GF-D8 (cell line): ENCODE measurements at places on chromosomes 2 and 18.

- no peak for DNase-seq
Observed at GRCh38 chr18:35478520-35479435, 19.0 kb downstream of the INO80C start.

DNA sequence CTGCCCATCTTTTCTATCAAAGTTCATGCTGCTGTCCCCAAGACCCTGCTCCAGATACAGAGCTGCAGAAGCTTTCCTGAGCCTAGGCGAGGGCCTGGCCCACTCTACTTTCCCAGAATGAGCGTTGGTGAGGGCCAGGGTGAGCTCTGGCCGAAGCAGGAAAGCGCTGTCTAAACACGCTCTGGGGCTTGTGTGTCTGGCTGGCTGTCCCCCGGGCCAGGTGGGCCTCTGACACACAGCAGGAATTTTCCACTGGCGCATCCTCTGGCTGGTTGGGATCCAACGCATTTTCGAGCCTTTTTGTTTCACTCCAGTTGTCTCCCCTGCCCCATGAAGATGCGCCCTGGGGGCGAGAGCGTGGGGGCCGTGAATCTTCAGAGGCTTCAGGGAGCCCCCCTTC is 17.8 kb upstream of the KCNK3 start:
- DNase-seq: no peak

DNA sequence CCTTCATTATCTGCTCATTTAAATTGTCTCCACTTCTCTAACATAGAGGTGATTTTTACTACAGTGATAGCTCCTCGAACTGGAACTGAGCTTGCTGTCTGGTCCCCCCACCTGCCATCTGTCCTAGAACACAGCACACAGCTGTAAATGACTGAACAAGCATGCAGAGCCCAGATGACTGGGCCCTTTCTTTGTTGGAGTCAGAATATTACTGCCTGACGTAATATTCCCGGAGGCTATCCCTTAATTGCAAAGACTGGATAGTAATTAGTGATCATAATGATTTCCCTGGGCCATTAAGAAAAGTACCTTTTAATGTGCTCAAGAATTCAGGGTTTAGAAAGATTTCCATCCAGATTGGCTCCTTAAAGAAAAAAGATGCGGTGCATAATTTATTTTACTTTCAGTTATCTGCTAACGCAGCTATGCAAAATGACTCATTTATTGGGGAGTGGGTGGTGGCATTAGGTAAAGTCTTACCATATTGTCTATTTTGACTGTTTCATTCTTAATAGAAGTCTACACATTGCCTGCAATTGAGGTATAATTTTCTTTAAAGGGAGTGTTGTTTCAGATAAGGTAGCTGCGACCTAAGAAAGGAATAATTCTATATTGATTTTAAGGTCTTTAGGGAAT is 84.4 kb downstream of the MAP4K4 start:
- DNase-seq: no peak

DNA sequence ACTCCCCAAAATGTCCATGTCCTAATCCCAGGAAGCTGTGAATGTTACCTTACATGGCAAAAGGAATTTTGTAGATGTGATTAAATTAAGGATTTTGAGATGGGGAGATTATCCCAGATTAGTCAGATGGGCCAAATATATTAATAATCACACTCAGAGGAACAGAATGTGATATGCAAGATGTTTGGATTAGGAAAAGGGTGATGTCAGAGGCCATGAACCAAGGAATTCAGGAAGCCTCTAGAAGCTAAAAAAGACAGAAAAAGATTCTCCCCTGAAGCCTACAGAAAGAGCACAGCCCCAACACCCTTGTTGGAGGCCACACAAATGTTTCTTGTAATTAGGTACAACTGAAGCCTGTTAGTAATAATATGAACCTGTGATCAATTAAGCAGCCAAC is 13.1 kb downstream of the TMEM131 start:
- DNase-seq: no peak

DNA sequence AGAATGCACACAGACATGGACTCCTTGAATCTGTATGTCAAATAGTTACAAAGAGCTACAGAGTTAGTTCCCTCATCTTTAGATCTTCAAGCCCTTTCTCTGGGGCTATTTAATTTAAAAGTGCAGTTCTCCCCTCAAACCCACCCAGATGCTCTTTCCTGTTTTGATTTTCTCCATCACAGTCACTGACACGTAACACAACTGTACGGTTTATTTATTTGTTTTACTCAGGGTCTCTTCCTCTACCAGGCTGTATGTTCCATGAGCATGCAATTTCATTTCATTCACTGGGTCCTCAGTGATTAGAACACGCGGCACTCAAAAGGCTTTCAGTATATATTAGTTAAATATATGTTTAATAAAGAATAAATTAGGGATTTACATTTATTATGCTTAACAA is 94.7 kb downstream of the DOCK10 start:
- DNase-seq: no peak

GRCh38 chr2:56299171-56299691 is 115.4 kb downstream of the CCDC85A start:
- no peak for DNase-seq

- DNase-seq: no peak
Observed at GRCh38 chr2:219081096-219081495, 20.4 kb upstream of the IHH start.

- peak; percentile 24 for DNase-seq
Observed at GRCh38 chr18:9951022-9951859, 37.4 kb downstream of the VAPA start.

DNA sequence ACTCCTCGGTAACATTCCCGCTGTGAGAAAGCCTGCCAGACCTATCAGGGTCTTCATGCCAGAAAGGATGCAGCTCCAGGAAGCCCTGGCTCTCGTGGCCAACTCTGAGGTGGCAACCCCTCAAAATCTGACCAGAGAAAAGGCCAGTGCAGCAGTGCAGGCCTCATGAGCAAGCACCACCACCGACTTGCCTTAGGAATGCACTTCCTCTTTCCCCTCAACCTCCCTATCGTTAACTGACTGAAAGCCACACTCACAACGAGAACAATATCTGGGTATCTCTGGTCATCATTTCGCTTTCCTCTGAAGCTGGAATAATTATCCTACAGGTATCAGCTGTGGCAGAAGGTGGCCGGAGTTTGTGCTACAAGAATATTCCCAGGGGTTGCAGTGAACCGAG is 101.4 kb upstream of the POU3F3 start:
- DNase-seq: no peak

GRCh38 chr2:35871672-35872071 is 483.9 kb upstream of the CRIM1 start:
- DNase-seq: no peak

GRCh38 chr18:9608728-9609127 is 5.6 kb downstream of the PPP4R1 start:
- DNase-seq: no peak

GRCh38 chr2:64283641-64284361 is 139.6 kb upstream of the PELI1 start:
- DNase-seq: no peak

DNA sequence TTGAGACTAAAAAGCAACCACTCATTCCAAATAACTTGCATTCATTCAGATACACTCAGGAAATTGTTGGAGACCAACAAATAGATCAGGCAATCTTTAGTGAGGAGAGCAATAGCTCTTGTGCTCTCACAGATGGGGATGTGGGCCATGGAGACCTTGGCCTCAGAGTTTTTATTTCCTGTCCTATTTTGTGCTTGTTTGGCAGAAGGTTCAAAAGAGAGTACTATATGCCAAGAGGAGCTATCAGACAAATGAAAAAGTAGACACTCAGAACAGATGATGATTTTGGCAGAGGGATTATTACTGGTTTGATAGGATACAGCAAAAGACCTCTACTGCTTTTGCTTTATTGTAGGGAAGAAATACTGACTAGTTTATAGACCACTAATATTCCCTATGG is 230.2 kb downstream of the KCNE4 start:
- DNase-seq: no peak

DNA sequence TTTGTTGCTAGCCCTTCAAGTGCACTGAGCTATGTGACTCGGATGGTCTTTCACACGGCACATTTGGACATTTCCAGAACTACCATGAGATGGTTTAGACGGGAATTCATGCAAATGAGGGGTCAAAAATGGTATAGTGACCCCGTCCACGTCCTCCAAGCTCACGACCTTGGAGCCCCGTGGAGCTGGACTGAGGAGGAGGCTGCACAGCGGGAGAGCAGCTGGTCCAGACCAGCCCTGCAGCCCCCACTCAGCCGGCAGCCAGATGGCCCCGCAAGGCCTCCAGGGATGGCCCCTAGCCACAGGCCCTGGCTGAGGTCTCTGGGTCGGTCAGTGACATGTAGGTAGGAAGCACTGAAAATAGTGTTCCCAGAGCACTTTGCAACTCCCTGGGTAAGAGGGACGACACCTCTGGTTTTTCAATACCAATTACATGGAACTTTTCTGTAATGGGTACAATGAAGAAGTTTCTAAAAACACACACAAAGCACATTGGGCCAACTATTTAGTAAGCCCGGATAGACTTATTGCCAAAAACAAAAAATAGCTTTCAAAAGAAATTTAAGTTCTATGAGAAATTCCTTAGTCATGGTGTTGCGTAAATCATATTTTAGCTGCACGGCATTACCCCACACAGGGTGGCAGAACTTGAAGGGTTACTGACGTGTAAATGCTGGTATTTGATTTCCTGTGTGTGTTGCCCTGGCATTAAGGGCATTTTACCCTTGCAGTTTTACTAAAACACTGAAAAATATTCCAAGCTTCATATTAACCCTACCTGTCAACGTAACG is 88.8 kb downstream of the EPAS1 start:
- DNase-seq: no peak

DNA sequence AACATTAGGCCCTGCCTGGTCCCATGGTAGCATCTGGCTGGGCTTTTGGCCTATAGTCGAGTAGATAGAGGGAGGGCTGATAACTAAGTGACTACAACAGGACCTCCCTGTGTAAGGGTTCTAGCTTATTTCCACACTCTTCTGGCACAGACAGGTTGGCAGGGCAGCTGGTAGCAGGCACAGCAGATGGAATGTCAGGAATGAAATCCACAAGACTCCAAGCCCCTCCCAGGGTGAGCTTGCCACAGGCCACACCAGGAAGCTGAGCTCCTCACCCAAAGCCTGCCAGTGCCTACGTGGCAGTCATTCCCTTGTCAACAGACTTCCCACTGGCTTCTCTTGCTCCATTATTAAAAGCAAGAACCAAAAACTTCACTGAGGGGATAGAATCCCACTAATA is 20.7 kb upstream of the C1QL2 start:
- DNase-seq: no peak

- DNase-seq: no peak
Observed at GRCh38 chr2:37472959-37473358, 128.5 kb downstream of the QPCT start.

- DNase-seq: no peak
Observed at GRCh38 chr2:140091926-140092325, 1311.7 kb upstream of the NXPH2 start.

GRCh38 chr2:28821295-28821958 is 10.8 kb downstream of the SPDYA start:
- DNase-seq: peak; percentile 34

DNA sequence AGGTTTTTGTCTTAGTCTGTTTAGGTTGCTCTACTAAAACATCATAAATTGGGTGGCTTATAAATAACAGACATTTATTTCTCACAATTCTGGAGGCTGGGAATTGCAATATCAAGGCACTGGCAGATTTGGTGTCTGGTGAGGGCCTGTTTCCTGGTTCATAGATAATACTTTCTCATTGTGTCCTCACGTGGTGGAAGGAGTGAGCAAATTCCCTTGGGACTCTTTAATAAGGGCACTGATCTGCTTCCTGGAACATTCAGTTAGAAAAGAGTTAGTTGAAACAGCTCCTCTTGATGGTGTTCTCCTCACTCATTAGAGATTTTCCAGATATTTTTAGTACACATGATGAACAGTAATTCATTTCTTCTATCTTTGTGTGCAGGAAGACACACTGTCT is 22.3 kb downstream of the COL4A3 start:
- no peak for DNase-seq
